Right renal pelvis (tissue), 4 donors: ENCODE measurements at places on chromosomes 4 and X. TPM values are rescaled to one million over a fixed set of nuclear protein-coding genes. Genes with fewer than 3 reads are reported as not detected.

Gene SOWAHB
- polyA plus RNA-seq, result 4.6 TPM

Gene COX7B2
- polyA plus RNA-seq, result not detected

- DNase-seq, result no peak
Measured at GRCh38 chr4:158809611-158810486, 41.0 kb downstream of the FNIP2 start.

DNA sequence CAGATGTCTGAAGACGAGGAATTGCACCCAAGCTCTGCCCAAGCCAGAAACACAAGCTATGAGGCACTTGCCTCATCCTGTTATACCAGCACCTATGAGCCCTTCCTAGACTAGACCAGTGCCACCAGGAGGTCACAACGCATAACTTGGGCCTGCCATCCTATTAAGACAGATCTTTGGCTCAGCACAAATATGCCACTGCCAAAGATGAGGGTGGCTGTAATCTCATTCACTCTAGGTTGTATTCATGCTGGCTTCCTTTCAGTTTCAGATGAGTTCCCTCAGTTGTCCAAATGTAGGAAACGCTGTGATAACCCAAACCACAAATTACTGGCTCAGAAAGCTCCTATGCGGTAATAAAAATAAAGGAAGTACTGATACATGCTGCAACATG lies 76.5 kb upstream of the CITED1 start:
- DNase-seq, result no peak

DNA sequence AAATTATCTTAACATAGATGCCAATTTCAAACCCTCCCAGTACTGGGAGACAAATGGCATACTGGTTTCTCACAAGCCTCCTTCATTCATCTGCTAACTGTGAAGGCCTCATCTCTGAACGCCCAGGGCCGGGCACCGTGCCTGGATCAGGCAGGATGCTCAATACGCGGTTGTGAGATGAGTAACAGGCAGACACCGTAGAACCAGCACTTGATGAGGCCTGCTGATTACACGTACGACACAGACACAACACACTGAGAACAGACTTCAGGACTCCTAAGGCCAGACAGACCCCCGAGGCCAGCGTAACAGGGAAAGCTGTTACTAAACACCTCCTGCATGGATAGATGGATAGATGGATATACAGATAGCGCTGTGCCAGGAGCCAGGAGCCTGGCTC lies 154.6 kb downstream of the AFAP1 start:
- DNase-seq, result no peak

DNA sequence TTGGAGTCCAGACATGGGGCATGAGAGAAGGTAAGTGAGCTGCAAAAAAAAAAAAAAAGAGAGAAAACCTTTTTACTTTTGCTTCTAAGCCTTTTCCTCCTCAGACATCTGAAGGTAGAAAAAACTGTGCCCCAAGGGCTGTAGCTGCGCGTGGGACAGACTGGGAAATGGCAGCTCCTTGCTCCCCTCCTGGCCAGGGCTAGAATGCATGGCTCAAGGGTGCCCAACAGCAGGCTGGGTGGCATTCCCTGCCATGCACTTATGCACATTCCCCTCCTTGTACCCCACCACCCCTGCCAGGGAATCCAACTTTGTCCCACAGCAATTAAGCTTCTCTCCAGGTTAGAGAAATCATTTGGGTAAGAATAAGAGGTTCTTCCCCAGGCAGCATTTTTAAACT lies 421.2 kb downstream of the TRAM1L1 start:
- no peak for DNase-seq
